ENCODE measurements at places on chromosomes 5 and 9.

DNA sequence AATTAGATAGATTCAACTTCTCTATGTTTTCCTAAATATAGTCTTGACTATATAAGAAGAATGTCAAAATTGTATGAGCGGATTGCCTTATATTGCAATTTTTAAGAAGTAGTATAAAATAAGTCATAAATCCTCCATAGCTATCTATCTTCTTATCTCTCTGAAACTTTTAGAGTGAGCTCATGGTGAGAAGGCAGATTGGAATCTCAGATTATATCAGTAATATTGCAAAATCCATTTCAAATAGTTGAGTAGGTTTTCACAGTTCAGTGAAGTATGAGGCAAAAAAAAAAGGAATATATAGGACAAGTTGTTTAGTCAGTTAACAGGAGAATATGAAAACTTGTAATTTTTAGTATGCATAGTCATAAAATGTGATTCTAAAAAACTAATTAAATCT lies 156.4 kb downstream of the FAM174A start:
- no peak for DNase-seq

DNA sequence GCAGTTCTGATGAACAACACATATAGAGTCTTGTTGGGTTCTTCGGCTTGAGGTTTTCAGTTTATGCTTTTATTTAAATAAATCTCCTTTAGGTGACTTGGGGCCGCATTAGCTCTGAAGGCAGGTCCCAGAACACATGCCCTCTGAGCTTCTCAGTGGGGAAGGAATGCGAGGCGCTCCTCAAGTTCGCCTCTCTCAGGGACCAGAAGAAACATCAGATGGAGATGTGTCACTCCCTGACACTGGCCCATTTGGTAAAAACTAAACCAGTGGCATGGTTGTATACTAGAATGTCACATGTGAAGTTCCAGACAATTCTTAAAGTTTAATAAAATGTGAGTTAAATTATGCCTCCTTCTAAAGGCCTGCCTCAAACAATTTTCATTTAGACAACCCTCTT lies 1.9 kb downstream of the MACROH2A1 start:
- DNase-seq, result no peak

DNA sequence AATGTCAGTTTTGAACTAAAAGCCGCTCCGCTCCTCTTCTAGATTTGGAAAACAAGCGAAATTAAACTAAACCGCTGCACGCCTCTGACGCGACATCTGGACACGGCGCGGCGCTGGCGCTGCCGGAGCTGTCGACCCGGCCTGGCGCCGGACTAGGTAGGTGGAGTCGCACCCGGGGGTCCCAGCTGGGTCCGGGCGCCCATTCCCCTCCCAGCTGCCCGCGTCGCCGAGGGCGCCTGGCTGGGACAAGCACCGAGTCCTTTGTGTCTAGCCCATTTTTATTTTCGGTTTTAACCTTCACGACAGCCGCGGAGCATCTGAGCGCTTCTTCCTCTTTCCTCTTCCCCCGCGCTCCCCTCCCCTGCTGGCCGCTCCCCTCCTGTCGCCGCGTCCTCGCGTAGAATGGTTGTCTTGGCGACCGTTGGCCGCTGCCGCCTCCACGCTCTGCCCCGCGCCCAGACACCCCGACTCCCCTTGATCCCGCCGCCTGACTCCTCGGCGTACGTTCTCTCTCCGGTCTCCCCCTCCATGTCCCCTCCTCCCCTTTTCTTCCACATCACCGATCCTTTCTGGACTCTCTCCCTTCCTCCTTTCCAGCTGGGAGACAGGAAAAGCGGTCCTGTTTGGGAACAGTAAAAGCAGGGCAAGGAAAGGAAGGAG lies 545 bp downstream of the CDKN2B-AS1 start:
- peak; percentile 84 for DNase-seq

DNA sequence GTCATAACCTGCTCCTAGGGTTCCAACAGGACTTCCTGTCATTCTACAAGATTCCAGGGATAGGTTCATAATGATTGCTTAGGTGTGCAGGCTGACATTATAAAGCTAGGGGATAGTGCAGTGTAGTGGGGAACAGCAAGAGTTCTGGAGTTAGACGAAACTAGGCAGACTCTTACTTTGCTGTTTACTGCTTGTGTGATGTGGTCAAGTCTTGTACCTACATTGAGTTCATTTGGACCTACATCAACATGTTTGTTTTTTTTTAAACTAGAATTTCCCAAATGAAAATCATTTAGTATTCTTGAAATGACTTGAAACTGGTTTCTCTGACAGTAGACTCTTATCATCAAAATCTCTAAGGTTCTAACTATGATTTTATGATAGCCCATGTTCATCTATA lies 21.2 kb upstream of the CCNH start:
- no peak for DNase-seq

- no peak for DNase-seq
Measured at GRCh38 chr5:72951671-72952468, 4.0 kb upstream of the FCHO2 start.

DNA sequence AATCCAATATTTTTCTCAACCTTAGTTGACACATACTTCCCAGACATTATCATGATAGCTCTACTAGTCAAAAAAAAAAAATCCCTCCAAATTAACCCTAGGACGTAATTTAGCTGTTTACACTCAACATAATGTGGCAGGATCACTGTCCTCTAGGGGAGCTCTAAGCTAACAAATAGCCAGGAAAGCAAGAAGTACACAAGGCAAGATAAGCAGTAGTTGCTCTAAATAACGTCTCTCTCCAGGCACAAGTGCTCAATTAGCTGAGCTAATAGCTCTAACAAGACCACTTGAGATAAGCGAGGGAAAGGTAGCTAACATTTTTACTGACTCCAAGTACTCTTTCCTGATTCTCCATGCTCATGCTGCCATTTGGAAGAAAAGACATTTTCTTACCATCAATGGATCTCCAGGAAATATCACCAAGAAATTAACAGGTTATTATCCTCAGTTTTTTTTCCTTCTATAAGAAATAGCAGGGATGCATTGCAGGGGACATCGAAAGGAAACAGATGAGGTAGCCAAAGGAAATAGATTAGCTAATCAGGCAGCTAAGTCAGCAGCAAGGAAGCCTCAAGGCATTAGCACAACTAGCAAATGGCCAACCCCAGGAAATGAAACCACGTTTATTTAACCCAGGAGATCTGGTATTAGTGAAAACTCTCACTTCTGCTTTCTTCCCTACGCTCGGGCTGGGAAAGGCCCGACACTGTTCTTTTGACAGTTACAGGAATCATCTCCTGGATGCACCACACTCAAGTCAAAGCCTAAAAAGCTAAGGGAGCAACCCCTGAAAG lies 614.1 kb downstream of the PTPRD start:
- DNase-seq, result peak; percentile 41

- DNase-seq, result no peak
Measured at GRCh38 chr5:168311061-168311566, 19.7 kb downstream of the WWC1 start.

GRCh38 chr9:38226491-38226951 lies 157.5 kb upstream of the SHB start:
- no peak for DNase-seq

GRCh38 chr5:151614565-151614964 lies 23.4 kb upstream of the FAT2 start:
- no peak for DNase-seq

GRCh38 chr5:93607367-93608258 lies 24.6 kb downstream of the NR2F1 start:
- peak; percentile 44 for DNase-seq

- peak; percentile 43 for DNase-seq
Measured at GRCh38 chr5:149320791-149321330, 24.4 kb upstream of the GRPEL2 start.

DNA sequence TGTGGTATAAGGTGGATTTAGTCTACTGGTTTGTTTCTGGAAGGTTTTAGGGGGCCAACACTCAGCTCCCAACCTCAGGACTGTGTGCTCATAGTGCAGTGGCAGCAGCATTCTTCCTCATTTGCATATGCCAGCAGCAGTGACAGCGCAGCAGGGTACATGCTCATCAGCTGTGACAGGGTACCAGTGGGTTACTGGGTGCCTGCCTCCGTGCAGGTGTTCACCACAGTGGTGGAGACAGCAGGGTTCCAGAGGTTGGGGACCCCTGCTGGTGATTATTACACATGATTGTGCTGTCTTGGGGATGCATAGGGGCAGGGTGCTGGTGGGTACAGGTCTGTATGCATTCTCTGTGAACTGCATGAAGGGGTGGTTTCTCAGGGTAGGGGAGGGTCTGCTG lies 45.5 kb upstream of the IFNE start:
- no peak for DNase-seq

GRCh38 chr5:139639619-139640380 lies 8.3 kb upstream of the CXXC5 start:
- no peak for DNase-seq

All from NCI-H1436 (cell line).